Vagina (tissue), 2 donors: ENCODE measurements at places on chromosomes 16 and 17. TPM values are rescaled to one million over a fixed set of nuclear protein-coding genes. Genes with fewer than 3 reads are reported as not detected.

- DNase-seq, result no peak
These were observed 24.2 kb upstream of the HNF1B start for GRCh38 chr17:37769050-37769449.

DNA sequence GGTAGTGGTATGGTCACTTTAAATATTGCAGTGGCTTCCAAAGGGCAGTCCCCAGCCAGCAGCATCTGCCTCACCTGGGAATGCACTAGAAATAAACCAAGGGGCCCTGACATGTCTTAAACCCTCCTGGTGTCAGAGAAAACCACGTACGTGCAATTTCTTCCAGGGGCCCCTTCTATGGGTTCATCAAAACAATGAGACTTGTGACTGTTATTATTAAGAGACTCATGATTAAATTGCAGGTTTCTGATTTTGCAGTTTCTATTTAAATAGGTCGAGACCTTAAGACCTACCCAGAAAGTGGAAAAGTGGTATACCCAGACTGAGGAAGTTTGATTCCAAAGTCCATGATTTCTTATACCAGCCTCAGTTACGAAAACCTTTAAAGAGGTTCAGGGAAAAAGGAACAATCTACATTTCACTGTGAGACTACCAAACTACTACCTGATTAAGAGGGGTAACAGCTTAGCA, 746 bp upstream of the POLG2 start:
- no peak for DNase-seq

GRCh38 chr17:28404812-28405570, 1.0 kb downstream of the SLC46A1 start:
- no peak for DNase-seq

Gene KCNH6
- not detected for total RNA-seq

DNA sequence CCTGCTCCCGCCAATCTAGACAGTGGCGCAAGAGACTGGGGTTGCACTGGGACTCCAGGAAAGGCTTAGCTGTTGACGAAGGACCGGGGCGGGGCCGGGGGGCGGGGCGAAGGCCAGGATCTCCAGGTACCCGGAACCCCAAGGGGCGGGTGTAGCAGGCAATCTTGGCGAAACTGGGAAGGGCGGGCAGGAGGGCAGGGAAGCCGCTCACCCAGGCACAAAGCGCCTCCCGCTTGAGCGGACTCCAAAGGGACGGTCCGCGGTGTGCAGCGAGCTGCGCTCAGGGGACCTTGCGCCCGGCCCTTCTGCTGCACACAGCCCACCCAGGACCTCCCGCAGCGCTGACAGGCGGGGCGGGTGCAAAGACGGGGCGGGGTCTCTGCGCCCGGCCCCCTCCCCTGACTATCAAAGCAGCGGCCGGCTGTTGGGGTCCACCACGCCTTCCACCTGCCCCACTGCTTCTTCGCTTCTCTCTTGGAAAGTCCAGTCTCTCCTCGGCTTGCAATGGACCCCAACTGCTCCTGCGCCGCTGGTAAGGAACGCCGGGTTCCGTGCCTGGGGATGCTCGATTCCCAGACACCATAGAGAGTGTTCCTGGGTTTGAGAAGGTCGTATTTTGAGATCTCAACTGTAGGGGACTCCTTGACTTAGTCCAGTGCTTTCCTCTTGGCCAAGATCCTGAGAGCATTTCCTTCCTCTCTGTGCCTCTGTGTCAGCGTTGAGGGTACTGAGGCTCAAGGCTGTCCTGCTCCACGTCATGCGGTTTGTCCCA, at the start of gene MT1F:
Gene MT1F (plus strand): TSS at position 405 of the 772 bp plus-strand sequence. CDS start 100 bp downstream, at position 505.
- no peak for DNase-seq

Gene BFAR
- total RNA-seq, result 44.4 TPM

- no peak for DNase-seq
These were observed 34.1 kb downstream of the SNX29 start for GRCh38 chr16:12010388-12011251.

- no peak for DNase-seq
These were observed 18.3 kb upstream of the CBX8 start for GRCh38 chr17:79814974-79815835.

- DNase-seq, result no peak
These were observed 9.8 kb upstream of the SLC6A2 start for GRCh38 chr16:55645986-55646385.

- DNase-seq, result no peak
These were observed 61.8 kb upstream of the ENDOV start for GRCh38 chr17:80352991-80353665.

GRCh38 chr17:65061646-65062045, 5.1 kb upstream of the GNA13 start:
- DNase-seq, result no peak

Gene CORO6
- 23.6 TPM for total RNA-seq

DNA sequence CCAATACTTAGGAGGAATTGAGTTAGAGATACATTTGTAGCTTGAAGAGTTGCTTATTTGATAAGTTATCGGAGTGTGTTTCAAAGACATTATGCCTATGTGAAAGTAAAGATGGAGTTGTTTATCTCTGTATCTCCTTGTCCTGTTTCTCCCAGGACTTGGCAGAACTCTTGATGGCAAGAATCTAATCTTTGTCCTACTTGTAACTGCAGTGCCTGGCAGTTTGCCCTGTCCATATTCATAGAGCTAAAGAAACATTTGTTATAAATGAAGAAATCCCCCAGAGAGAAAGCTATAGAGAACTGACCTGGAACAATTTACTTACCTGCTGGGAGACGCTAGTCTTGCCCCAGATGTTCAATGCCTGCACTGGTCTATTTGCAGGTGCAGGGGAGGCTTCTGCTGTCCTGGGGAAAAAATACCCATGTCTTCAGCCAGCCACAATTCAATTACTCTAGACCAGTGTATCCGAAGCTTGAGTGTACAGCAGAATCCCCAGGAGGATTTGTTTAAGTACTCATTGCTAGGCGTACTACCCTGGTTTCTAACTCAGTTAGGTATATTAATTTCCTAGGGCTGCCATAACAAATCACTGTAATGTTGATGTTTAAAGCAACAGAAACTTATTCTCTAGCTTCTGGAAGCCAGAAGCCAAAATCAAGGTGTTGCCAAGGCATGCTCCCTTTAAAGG, 410.0 kb upstream of the HSBP1 start:
- DNase-seq, result no peak

- no peak for DNase-seq
These were observed 244.7 kb upstream of the WSB1 start for GRCh38 chr17:27049104-27049784.

Gene ZFP3
- total RNA-seq, result 3.4 TPM
